Frontal cortex (tissue), 4 donors: ENCODE measurements at places on chromosomes 5 and 9.

DNA sequence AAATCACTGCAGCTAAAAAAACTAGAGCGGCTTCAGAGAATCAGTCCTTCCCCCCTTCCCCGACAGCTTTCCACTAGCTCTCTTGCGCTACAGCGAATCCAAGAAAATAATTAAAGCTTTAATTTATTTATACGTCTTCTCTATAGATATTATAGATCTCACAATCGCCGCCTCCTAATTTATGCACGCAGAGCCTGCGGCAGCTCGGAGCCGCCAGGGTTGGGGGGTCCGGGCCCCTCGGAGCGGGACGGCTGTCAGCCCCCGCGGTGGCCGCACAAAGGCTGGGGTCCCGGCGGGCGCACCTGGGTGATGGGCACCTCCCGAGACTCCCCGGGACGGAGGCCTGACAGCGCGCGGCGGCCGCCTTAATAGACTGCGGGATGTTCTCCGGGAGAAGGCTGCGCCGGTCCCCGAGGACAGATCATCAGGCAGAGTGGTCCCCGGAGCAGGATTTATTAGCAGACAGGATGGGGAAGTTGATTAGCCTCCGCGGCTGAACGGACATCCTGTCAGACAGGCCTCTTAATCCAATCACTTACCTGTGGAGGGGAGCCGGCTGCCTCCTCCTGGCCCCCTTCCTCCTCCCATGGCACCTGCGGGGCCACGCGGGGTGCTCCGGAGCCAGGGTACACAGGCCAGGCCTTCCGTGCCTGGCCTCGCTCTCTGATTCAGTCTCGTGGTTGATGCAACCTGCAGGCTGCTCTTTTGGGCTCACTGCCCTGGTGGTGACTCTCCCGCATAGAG is 166.8 kb downstream of the MELK start:
- no peak for DNase-seq

DNA sequence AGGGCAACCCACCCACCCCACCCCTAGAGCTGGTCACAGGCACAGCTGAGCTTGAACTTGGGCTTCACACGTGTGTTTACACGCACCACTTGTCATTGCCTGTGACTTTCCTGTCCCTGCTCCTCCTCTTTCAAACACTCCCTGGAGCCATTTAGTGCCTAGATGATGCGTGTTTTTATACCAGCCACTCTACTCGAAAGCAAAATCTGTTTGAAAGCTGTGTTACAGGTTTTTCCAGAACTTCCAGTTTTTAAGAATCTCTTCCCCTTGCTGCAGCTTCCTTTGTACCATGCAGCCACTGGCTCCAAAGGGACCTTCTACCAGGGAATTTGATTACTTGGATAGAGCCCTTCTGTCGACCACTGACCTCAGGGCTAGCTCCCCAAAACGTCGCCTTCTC is 78.8 kb upstream of the SPRY4 start:
- DNase-seq, result no peak

DNA sequence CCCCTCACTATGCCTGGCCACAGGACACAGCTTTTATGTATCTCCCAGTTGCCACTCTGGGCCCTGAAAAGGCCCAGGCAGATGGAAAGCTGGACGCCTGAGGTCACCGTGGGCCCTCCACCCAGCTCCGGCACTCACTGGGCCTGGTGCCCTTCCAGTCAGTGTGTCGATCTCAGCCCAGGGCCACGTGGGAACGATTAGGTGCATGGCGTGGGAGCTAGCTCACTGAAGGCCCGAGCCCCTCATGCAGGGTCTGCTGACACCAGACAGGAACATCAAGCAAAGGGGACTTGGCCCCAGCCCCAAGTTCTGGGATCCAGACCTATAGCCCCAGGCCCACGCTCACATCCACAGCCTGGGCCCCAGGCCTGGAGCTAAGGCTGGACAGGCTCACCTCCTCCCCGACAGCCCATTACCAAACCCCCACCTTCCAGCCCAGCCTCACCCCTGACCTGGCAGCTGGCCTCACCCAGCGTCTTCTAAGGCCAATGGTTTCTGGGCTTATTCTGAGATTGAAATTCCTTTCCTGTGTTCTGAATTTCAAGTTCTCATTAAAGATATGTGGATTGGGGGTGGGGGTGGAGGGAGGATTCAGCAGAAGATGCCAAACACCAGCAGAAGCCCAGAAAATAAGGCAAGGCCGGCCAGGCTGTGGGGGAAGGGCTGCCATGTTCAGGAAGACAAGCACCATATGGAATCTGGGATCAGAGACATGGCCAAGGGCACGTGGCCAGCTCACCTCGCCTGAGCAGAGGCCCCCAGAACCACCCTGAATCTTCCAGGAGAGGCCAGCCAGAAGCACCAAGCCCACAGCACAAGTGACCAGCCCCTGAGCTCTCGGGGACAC is 74.5 kb downstream of the ADAMTS2 start:
- no peak for DNase-seq

DNA sequence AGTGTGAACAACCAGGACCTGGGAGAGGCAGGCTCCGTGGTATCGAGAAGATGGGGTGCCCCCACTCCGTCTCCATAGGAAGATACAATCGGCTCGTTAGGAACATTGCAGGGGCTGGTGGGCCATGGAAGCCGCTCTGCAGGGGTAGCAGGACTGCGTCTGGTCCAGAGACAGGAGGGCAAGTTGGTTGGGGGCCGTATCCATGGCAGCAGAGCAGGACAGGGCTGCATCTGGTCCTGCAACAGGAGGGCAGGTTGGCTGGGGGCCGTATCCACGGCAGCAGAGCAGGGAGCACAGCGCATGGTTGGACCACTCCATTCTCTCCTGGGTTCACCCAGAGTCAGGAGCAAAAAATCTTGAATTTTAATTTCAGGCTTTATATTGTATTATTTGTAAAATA is 98.2 kb downstream of the ANKRD33B start:
- DNase-seq, result no peak

- no peak for DNase-seq
Observed at GRCh38 chr5:129204525-129204924, 110.0 kb downstream of the ISOC1 start.

DNA sequence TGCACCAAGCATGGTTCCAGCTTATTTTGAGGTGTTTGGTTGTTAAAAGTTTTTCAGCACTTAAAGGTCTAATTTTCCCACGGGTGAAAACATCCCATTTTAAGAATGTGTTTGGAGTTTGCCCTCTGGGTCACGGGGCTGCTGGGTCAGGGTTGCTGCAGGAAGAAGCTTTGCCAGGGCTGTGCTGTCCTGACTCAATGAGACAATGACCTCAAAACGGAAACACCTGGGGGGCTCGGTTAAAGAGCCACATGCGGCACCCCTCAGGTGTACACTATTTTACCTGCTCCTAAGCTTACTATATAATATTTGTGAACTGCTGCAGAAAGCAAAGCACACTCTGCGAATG is 27.6 kb downstream of the UBE2QL1 start:
- no peak for DNase-seq

DNA sequence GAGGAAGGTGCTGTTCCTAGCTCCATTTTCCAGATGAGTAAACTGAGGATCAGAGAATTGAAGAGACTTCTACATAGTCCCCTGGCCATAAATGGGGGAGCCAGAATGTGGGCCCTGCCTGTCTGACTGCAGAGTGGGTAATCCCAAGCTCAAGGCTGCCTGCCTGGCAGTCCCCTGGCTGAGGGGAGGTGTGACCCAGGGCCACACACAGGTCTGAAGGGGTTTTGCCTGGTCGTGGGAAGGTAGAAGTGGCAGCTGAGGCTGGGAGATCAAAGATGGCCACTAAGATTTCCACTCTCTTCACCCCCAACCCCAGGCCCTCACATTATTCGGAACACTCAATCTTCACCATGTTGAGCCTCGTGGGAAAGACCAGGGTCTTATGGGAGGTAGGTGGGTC is 176.3 kb downstream of the MACROH2A1 start:
- DNase-seq, result no peak

- DNase-seq, result no peak
Observed at GRCh38 chr5:31845361-31845760, 206.4 kb downstream of the PDZD2 start.

- DNase-seq, result no peak
Observed at GRCh38 chr9:19828576-19829109, 39.8 kb upstream of the SLC24A2 start.

DNA sequence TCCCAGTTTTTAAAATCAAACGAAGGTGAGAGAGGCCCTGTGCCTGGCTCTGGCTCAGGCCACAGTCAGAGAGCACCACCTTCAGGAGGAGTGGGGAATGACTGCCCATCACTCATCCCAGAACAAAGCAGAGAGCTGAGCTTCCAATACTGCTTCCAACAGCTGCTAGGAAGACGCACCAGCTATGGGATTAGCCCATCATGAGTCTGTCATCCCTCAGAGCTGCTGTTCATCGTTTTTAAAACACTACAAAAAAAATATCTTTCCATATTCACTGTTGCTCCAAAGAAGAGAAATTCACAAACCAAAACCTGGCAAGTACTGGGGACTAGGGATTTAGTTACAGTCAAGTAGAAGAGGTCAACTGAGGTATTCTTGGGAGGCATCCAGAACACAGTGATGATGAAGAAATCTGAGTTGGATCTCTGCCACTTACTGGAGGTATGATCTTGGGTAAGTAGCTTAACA is 102.4 kb downstream of the CDK5RAP2 start:
- peak; percentile 59 for DNase-seq

- DNase-seq, result no peak
Observed at GRCh38 chr5:138111937-138112336, 27.3 kb downstream of the NME5 start.

GRCh38 chr5:170749911-170750431 is 33.6 kb upstream of the GABRP start:
- DNase-seq, result no peak

GRCh38 chr5:80933036-80933435 is 27.1 kb upstream of the RASGRF2 start:
- no peak for DNase-seq

- no peak for DNase-seq
Observed at GRCh38 chr5:96627792-96628398, 34.3 kb upstream of the CAST start.

- no peak for DNase-seq
Observed at GRCh38 chr5:109177227-109177626, 232.5 kb downstream of the PJA2 start.

DNA sequence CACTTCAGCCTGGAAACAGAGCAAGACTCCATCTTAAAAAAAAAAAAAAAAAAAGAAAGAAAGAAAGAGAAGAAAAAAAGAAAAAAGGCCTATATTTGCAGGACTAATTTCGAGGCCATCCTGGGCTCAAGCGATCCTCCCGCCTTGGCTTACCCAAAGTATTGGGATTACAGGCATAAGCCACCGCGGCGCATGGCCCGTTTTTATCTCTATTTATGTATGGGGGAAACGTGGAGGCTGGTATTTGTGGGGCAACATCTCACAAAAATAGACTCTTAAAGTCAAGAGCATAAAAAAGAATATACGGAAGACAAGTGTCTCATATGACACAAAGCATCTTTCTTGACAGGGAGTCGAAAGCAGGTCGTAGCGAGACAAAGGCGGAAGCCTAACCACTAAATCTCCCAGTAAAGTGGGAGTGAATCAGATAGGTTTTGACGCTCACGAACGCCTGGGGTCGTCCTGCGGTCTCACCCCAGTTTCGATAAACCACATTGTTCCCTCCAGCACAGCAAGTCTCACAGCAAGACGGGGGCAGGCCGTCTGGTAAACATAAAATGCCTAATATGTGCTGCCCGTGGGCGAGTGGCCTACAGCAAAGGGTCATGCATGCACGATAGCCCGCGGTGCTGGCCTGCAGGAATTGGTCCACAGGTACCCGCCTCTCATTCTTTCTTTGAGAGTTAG is 1.8 kb upstream of the TRIM41 start:
- no peak for DNase-seq

GRCh38 chr5:134079748-134080581 is 34.5 kb upstream of the TCF7 start:
- DNase-seq, result no peak

DNA sequence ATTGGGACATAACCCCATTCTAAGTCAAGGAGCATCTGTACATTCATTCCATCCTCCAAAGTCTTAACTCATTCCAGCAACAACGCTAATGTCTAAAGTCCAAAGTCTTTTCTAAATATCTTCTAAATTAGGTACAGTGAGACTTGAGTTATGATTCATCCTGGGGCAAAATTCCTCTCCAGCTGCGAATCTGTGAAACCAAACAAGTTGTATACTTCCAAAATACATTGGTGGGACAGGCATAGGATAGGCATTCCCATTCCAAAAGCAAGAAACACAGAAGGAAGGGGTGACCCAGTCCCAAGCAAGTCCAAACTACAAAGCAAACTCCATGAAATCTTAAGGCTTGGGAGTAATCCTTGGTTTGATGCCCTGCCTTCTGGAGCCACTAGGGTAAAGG is 97.6 kb upstream of the FANCC start:
- DNase-seq, result no peak

DNA sequence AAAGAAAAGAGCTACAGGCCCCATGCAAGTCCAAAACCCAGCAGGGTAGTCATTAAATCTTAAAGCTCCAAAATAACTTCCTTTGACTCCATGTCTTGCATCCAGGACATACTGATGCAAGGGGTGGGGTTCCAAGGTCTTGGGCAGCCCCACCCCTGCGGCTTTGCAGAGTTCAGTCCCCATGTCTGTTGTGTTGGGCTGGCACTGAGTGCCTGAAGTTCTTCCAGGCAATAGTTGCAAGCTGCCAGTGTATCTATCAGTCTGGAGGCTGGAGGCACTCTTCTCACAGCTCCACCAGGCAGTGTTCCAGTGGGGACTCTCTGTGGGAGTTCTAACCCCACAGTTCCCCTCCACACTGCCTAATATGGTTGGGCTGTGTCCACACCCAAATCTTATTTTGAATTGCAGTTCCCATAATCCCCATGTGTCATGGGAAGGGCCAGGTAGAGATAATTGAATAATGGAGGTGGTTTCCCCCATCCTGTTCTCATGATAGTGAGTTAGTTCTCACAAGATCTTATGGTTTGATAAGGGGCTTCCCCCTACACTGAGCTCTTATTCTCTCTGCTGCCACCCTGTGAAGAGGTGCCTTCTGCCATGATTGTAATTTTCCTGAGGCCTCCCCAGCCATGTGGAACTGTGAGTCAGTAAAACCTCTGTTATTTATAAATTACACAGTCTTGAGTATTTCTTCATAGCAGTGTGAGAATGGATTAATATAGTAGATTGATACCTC is 237.5 kb upstream of the ADRA1B start:
- DNase-seq, result no peak

DNA sequence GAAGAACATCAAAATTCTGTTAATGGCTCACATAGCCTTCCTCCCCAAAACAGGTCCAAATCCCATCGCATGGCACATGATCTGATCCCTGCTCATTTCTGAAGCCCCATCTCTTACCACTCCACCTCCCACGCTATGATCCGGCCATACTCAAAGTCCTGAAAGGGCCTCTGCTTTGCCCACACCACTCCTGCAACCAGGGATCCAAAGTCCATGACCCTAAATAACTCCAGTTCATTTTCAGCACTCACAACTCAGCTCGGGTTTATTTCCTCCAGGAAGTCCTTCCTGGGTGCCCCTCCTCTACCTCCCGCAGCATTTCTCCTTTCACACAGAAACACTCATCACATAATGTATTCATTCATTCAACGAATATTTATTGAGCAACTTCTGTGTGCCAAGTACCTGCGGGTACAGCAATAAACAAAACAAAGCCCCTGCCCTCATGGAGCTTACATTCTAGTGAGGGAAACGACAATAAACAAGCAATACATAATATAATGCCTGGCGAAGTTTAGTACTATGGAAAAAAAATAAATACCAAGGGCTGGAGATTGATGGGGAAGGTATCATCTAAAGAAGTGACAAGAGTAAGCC is 2.7 kb downstream of the TTLL11 start:
- no peak for DNase-seq
